NCI-H1105 (cell line): ENCODE measurements at places on chromosomes 12 and 14.

GRCh38 chr12:19125325-19125724 lies 4.2 kb upstream of the PLEKHA5 start:
- DNase-seq = no peak

DNA sequence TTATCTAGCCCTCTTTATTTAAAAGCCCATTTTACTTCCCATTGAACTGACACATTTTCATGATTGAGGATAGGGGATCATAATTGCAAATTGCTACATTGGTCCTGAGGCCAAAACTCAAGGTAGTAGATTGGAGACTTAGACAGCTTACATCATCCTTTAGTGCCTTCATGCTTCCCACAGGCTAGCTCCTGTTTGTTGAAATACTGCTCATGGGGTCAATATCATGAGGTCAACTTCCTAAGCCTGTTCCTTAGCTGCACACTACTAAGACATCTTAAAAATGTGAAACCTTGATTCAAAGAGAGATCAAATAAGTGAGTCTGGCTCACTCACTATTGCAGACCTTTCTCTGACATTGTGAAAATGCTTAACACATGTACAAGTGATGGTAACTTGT lies 113.0 kb downstream of the TBC1D30 start:
- DNase-seq = no peak

DNA sequence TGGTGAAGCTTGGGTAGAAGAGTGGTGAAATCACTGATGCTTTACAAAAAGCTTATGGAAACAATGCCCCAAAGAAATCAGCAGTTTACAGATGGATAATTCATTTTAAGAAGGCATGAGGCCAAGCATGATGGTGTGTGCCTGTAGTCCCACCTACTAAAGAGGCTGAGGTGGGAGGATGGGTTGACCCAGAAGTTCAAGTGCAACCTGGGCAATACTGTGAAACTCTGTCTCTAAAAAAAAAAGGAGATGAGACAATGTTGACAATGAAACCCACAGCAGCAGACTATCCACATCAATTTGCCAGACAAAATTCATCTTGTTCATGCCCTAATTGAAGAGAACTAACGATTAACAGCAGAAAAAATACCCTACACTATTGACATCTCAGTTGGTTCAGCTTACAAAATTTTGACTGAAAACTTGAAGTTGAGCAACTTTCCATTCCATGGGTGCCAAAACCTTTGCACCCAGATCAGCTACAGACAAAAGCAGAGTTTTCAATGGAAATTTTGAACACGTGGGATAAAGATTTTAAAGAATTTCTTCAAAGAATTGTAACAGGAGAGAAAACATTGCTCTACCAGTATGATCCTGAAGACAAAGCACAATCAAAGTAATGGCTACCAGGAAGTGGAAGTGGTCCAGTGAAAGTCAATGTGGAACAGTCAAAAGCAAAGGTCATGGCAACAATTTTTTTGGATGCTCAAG lies 26.7 kb downstream of the BTG1 start:
- DNase-seq = no peak

GRCh38 chr14:96085369-96085768 lies 46.2 kb downstream of the C14orf132 start:
- DNase-seq = no peak

DNA sequence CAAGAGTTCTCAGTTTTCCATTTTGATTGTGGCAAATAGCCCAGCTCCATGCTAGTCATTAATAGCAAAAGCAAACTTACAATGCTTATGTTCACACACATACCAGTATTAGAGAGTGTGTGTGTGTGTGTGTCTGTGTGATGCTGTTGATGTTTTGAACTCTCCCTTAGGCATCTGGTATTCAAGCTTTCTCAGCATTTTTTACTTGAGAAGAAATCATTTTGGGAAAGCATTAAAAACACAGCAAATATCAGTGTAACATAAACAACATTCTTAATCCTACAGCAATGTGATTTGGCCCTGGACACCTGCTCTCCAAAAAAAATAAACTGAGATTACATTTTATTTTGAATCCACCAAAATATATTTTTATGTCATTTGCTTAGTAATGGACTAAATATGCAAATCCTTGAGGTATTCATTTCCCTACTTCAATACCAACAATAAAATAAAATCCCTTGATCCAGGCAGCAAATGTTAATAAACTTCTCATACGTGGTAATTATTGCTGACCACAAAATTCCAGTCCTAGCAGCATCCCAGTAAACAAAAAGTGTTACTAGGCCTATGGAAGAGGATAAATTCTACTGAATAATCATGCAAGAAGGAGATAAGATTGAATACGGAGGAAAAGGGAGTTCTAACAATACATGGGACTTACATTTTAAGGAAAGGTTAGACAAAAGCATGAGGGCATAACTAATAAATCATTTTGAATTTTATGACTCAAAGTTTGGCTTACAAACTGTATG lies 249.5 kb upstream of the CLEC14A start:
- DNase-seq = no peak

DNA sequence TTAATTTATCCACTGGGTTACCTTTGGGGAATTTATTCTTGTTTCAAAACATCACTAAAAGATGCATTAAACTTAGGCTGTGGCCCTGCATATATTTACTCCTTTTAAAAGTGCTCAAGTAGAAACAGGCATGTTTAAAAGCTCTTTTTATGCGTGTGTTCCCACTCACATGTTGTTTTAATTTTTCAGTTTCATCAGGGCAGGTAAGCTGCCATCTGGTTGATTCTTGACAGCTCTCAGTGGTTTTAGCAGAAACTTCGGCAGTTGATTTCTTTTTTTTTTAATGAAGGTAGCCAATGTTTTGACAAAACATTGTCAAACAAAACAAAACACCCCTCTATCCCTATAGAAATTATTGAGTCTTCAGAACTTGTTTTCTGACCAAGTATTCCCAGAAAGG lies 89.6 kb upstream of the LGR5 start:
- no peak for DNase-seq

- DNase-seq = no peak
Measured at GRCh38 chr14:34775922-34776321, 61.5 kb upstream of the CFL2 start.

- no peak for DNase-seq
Measured at GRCh38 chr12:3564861-3565260, 73.9 kb downstream of the PRMT8 start.

DNA sequence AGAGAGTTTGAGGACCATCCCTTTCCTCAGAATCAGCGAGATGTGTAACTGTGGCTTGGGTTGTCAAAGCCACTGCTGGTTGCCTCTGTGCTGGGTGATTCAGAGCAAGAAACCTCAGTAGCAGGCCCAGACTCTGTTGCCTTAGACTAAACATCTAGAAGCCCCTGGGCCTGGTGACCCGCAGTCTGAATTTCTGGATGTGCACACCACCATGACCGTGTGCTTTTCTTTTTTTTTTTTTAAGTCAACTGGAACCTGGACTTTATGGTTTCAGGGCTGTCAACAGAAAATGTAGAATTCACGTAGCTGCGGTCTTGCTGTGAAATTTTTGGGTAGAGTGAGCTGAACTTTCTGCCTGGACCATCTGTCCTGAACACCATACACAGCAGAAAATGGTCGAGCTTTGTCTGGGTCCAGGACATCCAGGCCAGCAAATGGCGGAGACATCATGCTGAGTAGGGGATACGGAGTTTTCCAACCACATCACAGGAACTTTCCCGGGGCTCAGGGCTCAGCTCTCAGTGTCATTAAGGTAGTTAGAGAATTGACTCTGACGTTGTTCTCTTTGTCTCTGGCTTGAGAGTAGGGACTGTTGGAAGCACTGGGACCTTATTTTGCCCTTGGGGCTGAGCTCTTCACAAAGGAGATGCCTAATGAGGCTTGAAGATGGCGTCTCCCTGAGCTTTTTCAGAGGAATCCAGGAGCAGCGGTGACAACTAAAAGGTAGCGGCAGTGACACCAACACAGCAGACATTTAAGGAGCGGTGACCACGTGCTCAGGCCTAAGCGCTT lies 23.0 kb upstream of the BATF start:
- DNase-seq = no peak

- DNase-seq = no peak
Measured at GRCh38 chr14:31068235-31068634, 42.1 kb upstream of the STRN3 start.

DNA sequence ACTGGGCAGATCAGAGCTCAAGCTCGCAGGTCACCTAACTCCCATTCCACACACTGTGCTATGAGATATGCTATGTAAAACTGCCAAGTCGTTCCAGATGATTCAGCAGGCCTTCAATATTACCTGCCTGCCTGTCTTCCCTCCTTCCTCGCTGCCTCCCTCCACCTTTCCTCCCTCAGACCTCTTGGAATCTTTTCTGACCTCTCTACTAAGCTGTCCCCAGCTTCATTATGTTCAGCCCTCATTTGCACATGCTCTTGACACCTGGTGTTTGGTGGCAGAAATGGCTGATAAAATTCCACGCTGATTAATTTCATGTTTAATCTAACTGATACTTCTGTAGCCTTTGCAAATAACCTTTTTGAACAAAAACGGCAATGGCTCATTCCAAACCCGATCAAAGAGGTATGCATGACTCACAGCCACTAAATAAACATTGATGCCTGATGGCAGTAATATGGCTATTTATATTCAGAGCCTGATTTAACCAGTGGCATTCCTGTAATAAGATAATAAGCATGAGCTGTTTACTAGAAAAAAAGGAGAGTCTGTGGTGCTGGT lies 130.8 kb upstream of the EGLN3 start:
- DNase-seq = peak; percentile 36

- no peak for DNase-seq
Measured at GRCh38 chr14:75748336-75748735, 87.3 kb downstream of the TTLL5 start.

DNA sequence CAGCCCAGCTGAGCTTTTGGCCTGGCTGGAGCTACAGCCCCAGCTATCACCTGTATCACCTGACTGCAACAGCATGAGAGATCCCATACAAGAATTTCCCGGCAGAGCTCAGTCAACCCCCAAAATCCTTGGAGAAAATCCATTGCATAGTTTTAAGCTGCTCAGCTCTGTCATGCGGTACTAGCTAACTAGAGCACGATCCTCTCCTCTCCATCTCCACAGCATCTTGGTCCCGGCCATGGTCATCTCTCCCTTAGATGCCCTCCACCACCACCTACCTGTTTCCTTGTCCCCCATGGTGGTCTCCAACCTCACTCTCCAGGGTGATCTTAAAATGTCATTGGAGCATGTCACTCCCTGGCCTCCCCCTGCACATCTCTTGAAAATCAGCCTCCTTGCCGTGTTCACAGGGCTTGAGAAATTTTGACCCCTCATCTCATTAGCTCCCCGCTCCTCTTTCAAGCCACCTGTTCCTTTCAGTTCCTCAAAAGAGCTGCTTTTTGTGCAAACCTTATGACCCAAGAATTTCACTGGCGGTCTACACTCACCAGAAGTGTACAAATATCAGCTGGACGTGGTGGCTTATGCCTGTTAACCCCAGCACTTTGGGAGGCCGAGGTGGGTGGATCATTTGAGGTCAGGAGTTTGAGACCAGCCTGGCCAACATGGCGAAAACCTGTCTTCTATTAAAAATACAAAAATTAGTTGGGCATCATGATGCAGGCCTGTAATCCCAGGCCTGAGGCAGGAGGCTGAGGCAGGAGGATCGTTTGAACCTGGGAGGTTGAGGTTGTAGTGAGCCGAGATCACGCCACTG lies 8.1 kb upstream of the CLMN start:
- no peak for DNase-seq

GRCh38 chr14:85461432-85462133 lies 68.4 kb upstream of the FLRT2 start:
- no peak for DNase-seq

- no peak for DNase-seq
Measured at GRCh38 chr12:131507881-131508280, 203.0 kb upstream of the SFSWAP start.

GRCh38 chr12:30361145-30361544 lies 334.5 kb downstream of the IPO8 start:
- DNase-seq = no peak

DNA sequence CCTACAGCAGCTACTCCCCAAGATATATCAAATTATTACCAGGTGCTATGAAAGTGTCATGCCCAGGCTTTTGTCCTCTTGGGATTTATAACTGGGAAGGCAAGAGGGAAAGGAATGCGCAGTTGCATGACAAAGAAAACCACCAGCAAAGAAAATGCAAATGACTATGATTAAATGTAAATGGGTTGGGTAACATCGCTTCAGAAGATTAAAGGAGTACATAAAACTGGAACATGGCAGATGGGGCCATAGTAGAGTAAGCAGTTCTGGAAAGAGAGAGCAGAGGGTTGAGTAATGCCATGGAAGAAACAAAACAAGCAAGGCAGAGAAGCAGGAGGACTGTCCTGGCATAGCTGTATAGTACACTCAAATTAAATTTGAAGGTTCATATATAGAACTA lies 493.1 kb downstream of the NOVA1 start:
- no peak for DNase-seq

DNA sequence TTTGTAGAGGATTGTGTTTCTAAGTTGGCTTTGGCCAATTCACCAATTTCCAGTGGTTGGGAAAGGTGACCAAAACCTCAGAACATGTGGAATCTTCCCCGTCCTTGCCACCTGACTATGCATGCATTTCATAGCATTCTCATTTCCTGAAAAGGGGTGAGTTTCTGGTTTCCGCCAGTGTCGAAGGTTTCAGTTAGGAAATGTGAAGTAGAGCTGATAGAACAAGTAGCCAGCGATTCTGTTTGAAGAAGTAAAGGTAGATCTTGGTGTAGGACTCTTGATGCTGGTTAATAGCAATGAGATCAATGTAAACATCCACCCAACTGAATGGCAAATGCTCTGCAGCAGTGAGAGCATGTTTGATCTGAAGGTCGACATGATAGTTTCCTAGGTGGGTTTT lies 15.9 kb downstream of the SMOC1 start:
- no peak for DNase-seq

DNA sequence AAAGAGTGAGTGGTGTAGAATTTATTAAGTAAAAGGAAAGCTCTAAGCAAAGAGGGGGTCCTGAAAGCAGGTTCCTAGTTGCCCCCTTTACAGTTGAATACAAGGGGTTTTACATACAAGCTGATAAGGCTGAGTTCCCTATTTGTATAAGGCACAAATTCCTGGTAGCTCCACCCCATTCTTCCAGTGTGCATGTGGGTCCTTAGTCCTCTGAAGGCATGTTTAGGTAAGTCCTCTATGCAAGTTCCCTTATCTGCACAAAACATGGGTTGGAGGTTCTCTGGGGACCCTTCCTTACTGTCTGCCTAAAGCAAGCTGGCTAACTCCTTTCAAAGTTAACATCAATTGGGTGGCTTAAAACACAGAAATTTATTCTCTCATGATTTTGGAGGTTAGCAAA lies 2.9 kb upstream of the FAR2 start:
- DNase-seq = no peak

- DNase-seq = peak; percentile 98
Measured at GRCh38 chr12:2004113-2004929, at the start of gene DCP1B. TSS of gene DCP1B (minus strand) at chr12:2004457. CDS start at chr12:2004431, 26 bp downstream.
